ENCODE measurements at places on chromosomes 1 and 21. TPM values are rescaled to one million over a fixed set of nuclear protein-coding genes. Genes with fewer than 3 reads are reported as not detected.

GRCh38 chr1:177589166-177589565 lies 380.7 kb downstream of the SEC16B start:
- DNase-seq = no peak

The ZNF648 gene
- total RNA-seq = not detected

The CACNA1E gene
- not detected for total RNA-seq

GRCh38 chr1:78543941-78544643 lies 53.3 kb downstream of the PTGFR start:
- no peak for DNase-seq

The SV2A gene
- 7.5 TPM for total RNA-seq

The FCRL2 gene
- total RNA-seq = not detected
